ENCODE measurements at places on chromosomes 6 and 20. TPM values are rescaled to one million over a fixed set of nuclear protein-coding genes. Genes with fewer than 3 reads are reported as not detected.
A peak's percentile ranks its signal among the peaks of the same experiment; 100 is the strongest.

Gene ZSCAN23
- total RNA-seq = 1.7 TPM

Gene MMP24OS
- total RNA-seq = 78.7 TPM

Gene PNPLA1
- total RNA-seq = 0.27 TPM

Gene NELFCD
- 54.1 TPM for total RNA-seq

Gene SLC25A27
- total RNA-seq = 19.1 TPM

Gene CST2
- total RNA-seq = not detected

- H3K27ac ChIP-seq = no peak overlapping the region
- H3K4me3 ChIP-seq = no peak overlapping the region
- DNase-seq = no peak
- no peaks in the 10 kb centered on the region for H3K36me3 ChIP-seq
These were observed 487.4 kb downstream of the TENT5A start for GRCh38 chr6:81265106-81265505.

DNA sequence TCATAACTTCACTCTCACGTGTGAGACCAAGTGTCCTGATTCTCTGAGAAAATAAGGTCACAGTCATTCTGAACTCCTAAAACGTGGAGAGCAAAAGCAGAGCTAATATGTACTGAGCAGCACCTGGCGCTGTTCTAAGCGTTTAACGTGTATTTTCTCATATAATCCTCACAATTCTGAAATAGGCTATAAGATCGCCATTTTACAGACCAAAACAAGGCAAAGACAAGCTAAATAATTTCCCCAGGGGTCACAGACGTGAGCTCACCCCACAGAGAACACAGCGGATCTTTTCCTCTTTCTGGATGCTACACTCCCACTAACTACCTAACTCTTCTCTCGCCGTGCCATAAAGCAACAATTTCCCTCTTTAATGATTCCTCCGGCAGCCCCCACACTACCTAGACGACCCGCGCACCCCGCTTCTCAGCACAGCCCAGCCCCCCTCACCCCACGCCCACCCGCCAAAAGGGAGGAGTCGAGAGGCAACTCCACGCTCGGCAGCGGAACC, 636 bp downstream of the SUPT3H start:
- no peaks in the 10 kb centered on the region for H3K27me3 ChIP-seq
- peak overlapping the region; percentile 97 for H3K27ac ChIP-seq
- no peak for DNase-seq
- no peaks in the 10 kb centered on the region for H3K36me3 ChIP-seq

GRCh38 chr20:35907017-35907701, 47.1 kb downstream of the SCAND1 start:
- no peaks in the 10 kb centered on the region for H3K27me3 ChIP-seq
- H3K4me1 ChIP-seq = no peaks in the 10 kb centered on the region
- no peak for DNase-seq
- no peak overlapping the region for H3K27ac ChIP-seq
- no peak overlapping the region for H3K4me3 ChIP-seq

- H3K27ac ChIP-seq = no peak overlapping the region
- DNase-seq = no peak
- H3K27me3 ChIP-seq = no peaks in the 10 kb centered on the region
- H3K4me1 ChIP-seq = no peaks in the 10 kb centered on the region
- no peak overlapping the region for H3K4me3 ChIP-seq
- no peaks in the 10 kb centered on the region for H3K36me3 ChIP-seq
These were observed 164.4 kb downstream of the SIM1 start for GRCh38 chr6:100300221-100300736.

DNA sequence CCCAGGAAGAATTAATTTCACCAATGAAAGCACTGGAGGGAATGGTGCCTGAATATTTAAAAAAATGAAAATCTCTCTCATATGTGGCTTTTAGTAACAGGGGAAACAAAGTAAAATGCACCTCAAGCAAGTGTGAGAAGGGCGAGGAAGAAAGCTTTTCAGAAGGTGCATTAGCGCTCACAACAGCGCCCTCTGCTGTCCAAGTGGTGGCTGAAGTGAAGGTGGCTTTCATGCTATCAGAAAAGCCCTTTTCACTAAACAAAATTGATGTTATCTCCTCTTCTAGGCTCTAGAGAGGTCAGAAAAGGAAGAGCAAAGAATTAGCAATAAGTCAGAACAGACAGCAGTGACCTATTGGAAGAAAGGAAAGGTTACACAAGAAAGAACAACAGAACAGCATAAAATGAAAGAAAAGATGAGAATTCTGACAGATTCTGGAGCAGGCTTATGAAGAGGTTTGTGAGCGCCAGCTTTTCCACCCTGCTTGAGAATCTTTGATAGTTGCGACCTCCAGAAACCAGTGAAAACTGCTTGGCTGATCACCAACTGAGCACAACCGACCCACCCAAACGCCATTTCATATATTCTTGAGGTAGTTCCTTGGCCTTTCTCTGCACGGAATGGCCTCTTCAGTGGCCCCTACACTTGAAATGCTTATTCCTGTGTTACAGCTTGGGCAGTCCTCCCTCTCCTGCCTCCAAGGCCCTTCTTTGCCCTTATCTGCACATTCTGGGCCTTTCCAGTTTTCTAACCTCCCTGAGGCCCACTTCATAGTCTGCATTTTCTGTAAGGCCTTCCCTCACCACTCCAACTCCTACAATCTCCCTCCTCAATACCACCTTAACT, 45.3 kb downstream of the SMLR1 start:
- no peaks in the 10 kb centered on the region for H3K27me3 ChIP-seq
- peak; percentile 73 for DNase-seq
- no peak overlapping the region for H3K27ac ChIP-seq
- H3K4me3 ChIP-seq = no peak overlapping the region

DNA sequence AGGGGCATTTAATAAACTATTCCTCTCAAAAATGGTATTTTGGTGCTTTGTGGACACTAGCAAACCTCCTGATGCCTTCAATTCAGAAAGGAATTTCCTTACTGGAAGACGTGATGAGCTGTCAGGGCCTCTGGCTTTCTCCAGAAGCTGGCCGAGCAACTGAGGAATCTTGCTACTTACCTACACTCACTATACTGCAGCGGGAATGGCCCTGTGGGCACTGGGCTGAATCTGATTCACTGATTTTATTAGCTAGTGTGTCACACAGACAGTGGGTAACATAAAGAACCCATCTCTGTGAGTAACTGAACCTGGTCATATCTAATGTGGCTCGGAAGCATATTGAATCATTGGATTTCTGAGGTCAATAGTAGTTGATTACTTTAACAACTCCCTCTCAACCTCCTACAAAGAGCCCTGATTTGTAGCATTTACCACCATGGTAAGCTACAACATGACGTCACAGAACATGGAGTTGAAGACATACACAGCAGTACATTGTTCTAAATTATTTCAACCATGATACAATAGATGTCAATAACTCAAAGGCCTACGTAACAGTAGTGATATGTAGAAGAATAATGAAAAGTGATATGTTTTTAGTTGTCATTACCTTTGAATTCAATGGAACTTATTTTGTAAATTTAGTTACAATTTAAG, 232.1 kb downstream of the SYNE1 start:
- H3K27ac ChIP-seq = no peak overlapping the region
- H3K36me3 ChIP-seq = peaks cover 5% of the 10 kb centered on the region
- no peaks in the 10 kb centered on the region for H3K27me3 ChIP-seq
- H3K4me3 ChIP-seq = no peak overlapping the region
- no peak for DNase-seq
- H3K4me1 ChIP-seq = no peaks in the 10 kb centered on the region

GRCh38 chr6:162722226-162722625, 5.3 kb downstream of the PRKN start:
- no peak overlapping the region for H3K27ac ChIP-seq
- DNase-seq = no peak
- no peaks in the 10 kb centered on the region for H3K36me3 ChIP-seq
- H3K4me3 ChIP-seq = no peak overlapping the region
- no peaks in the 10 kb centered on the region for H3K27me3 ChIP-seq
- peaks cover 7% of the 10 kb centered on the region for H3K4me1 ChIP-seq

DNA sequence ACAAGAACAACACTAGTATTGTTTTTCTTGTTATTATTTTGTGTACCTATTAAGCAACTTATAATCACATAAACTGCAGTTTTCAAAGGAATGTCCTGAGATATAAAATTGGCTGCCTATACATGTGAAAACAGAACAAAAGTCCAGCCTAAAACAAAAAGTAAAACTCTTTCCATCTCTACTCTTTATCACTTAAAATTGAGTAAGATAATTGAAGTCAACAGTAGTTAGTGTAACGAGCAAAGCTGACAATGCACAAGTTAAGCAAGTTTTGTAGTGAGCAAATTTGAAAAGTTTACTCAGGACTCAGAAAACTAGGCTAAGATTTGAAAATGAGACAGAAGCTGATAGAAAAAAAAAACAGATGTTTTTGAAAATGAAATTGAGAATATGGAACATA, 941.4 kb upstream of the MAN1A1 start:
- no peak for DNase-seq
- H3K4me3 ChIP-seq = no peak overlapping the region
- no peak overlapping the region for H3K27ac ChIP-seq
- no peaks in the 10 kb centered on the region for H3K27me3 ChIP-seq
- no peaks in the 10 kb centered on the region for H3K36me3 ChIP-seq
- H3K4me1 ChIP-seq = no peaks in the 10 kb centered on the region

- H3K27ac ChIP-seq = no peak overlapping the region
- peaks cover 9% of the 10 kb centered on the region for H3K36me3 ChIP-seq
- H3K4me3 ChIP-seq = no peak overlapping the region
- H3K27me3 ChIP-seq = no peaks in the 10 kb centered on the region
- no peak for DNase-seq
- H3K4me1 ChIP-seq = peaks cover 53% of the 10 kb centered on the region
These were observed 95.4 kb downstream of the OGFRL1 start for GRCh38 chr6:71383901-71384489.

GRCh38 chr6:6842291-6842690, 253.8 kb downstream of the LY86 start:
- no peaks in the 10 kb centered on the region for H3K36me3 ChIP-seq
- no peak overlapping the region for H3K4me3 ChIP-seq
- H3K27ac ChIP-seq = no peak overlapping the region
- H3K27me3 ChIP-seq = no peaks in the 10 kb centered on the region
- peaks cover 6% of the 10 kb centered on the region for H3K4me1 ChIP-seq

GRCh38 chr6:135087403-135087802, 32.8 kb upstream of the HBS1L start:
- no peak overlapping the region for H3K4me3 ChIP-seq
- H3K36me3 ChIP-seq = no peaks in the 10 kb centered on the region
- no peaks in the 10 kb centered on the region for H3K27me3 ChIP-seq
- DNase-seq = no peak

GRCh38 chr20:2837221-2837960, 3.1 kb downstream of the PCED1A start:
- H3K36me3 ChIP-seq = peaks cover 16% of the 10 kb centered on the region
- H3K27ac ChIP-seq = no peak overlapping the region
- H3K4me3 ChIP-seq = no peak overlapping the region
- no peak for DNase-seq
- peaks cover 20% of the 10 kb centered on the region for H3K4me1 ChIP-seq

DNA sequence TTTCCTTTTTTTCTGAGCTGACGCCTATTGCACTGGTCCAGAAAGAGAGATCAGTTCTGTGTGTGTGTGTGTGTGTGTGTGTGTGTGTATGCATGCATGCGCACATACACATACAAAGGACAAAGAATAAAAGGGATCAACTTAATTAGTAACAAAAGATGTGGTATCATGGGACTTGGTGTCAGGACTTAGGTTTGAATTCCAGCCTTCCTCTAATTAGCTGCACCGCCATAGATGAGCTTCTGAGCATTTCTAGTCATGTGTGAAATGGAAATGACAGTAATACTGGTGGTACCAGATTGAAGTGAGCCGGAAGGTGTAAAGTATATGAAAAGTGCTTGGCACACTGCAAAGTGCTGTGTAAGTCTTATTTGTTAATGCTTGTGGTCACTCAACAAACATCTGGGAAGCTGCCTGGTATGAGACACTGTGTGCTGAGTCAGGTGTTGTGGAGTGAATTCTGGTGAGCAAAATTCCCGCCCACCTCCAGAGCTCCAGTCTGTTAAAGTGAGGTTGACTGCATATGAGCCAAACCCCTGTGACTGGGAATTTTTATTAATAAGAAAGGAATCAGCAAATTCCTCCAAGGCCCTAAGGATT, 12.4 kb downstream of the DAAM2 start:
- no peaks in the 10 kb centered on the region for H3K27me3 ChIP-seq
- H3K4me3 ChIP-seq = no peak overlapping the region
- H3K27ac ChIP-seq = no peak overlapping the region
- peaks cover 41% of the 10 kb centered on the region for H3K4me1 ChIP-seq
- no peak for DNase-seq
- no peaks in the 10 kb centered on the region for H3K36me3 ChIP-seq

DNA sequence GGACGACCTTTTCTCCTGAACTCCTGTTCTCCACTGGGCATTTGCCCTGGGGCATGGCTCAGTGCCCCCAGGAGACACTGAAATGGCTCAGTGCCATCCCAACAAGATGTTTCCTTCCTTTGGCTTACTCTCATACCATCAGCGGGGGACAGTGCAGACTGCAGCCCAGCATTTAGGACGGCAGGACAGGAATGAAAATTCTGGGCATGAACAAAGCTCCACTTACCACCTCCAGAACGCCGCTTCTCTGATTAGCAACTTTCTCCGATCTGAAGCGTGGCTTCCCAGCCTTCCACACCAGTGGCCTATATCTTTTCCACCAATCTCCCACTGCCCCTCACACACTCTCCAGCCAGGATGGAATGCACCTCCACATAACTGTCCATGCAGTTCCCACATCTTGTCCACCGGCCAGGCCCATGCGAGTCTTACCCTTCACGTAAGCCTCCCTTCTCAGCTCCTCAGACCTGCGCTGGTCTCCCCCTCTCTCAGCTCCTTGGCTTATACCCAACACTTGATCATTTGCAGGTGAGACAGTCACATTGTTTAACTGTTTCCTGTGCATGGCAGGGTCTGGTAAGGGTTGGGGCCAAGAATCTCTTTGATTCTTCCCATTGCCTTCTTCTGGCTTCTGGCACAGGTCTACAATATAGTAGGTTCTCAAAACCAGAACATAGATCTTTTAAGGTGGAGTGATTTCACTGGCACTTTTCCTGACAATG, 114.5 kb downstream of the FYN start:
- H3K27me3 ChIP-seq = no peaks in the 10 kb centered on the region
- no peaks in the 10 kb centered on the region for H3K36me3 ChIP-seq
- H3K27ac ChIP-seq = peak overlapping the region; percentile 72
- no peak for DNase-seq
- H3K4me3 ChIP-seq = peak overlapping the region; percentile 17

GRCh38 chr6:169975701-169976100, 224.3 kb downstream of the ERMARD start:
- no peaks in the 10 kb centered on the region for H3K36me3 ChIP-seq
- H3K27me3 ChIP-seq = peaks cover 9% of the 10 kb centered on the region
- H3K4me3 ChIP-seq = no peak overlapping the region
- no peak overlapping the region for H3K27ac ChIP-seq
- no peak for DNase-seq
- H3K4me1 ChIP-seq = peaks cover 17% of the 10 kb centered on the region

- H3K27me3 ChIP-seq = no peaks in the 10 kb centered on the region
- H3K36me3 ChIP-seq = no peaks in the 10 kb centered on the region
- no peak overlapping the region for H3K27ac ChIP-seq
- H3K4me1 ChIP-seq = no peaks in the 10 kb centered on the region
- DNase-seq = no peak
These were observed 24.6 kb downstream of the MLIP start for GRCh38 chr6:54135665-54136369.
